ENCODE measurements at places on chromosomes 5 and 9.

- no peak for DNase-seq
Observed at GRCh38 chr9:14273696-14274121, 40.2 kb downstream of the NFIB start.

GRCh38 chr5:126847826-126848251 lies 70.9 kb downstream of the LMNB1 start:
- no peak for DNase-seq

DNA sequence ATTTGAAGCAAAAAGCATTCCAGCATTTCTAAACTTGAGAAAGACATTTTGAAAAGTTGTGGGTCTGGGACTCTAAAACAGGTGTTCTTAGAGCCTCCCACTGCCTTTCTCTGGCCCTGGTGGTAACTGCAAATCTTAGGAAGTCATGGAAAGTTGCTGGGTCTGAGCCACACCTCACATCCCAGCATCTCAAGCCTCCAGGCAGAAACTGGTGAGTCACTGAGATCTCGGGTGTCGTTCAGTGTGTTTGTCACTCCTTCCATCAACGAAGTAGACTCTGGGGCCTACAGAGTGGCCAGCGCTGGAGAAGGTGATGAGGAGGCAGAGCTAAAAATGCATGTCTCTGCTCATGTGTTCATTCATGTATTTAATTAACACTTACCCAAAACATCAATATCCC lies 59.6 kb upstream of the C5orf58 start:
- peak; percentile 8 for DNase-seq

- DNase-seq, result no peak
Observed at GRCh38 chr9:129201289-129201688, 23.2 kb upstream of the IER5L start.

DNA sequence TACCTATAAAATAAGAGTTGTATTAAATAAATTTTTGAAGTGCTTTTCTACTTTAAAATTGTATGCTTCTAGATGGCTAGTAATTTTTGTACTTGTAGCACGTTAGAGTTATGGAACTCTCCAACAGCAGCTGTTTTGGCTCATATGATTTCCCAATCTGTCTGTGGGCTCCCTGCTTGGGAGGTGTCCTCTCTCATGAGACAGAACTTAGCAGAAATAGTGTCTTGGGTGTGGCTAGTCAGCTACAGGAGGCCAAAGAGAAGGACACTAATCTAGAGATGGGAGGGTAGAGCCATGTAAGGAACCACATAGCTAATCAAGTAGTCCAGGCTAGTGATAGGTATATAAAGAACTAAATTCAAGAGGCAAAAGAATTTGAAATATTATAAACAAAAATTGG lies 78.4 kb upstream of the DAB2 start:
- DNase-seq, result no peak

- DNase-seq, result no peak
Observed at GRCh38 chr5:17440766-17441165, 57.3 kb upstream of the TAF11L2 start.

GRCh38 chr9:84839541-84839940 lies 170.0 kb downstream of the NTRK2 start:
- peak; percentile 20 for DNase-seq

DNA sequence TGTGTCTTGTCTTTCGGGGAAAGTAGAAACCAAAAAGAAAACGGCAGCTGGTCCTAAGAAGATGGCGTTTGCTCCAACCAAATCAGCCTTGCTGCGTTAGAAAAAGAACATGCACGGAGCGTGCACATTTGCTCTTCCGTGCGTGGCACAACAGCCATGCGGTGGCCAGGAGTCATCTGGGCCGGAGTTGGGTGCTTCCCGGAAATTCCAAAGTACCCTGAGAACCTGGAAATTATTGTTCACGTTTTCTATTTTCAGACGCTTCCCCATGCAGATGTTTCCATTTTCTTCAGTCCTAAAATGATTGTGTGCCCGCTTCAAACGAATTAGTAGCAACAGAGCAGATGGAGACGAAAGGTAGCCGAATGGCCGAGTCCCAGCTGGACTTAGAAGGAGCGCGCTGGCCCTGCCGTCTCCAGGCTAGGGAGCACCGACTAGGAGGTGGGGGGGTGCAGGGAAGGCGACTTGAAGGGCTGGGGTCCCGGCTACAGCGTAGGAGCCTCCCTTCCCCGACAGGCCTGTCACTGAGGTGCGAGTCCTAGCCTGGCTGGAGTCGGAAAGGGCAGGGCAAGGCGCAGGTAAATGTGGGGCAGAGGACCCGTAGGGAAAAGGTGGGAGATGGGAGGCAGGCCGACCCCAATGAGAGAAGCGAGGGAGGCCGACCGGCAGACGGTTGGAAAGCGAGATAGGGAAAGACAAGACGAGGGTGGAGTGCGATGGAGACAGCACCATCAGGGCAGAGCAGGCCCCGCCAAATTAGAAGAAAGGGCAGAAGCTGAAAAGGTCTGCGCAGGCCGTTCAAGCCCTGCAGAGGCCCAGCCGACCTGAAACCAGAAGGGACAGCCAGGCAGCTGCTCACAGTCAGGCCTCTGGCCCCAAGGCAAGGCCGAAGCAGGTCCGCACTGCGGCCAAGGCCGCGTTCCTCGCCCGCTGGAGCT lies 1.4 kb downstream of the BARX1 start:
- no peak for DNase-seq

DNA sequence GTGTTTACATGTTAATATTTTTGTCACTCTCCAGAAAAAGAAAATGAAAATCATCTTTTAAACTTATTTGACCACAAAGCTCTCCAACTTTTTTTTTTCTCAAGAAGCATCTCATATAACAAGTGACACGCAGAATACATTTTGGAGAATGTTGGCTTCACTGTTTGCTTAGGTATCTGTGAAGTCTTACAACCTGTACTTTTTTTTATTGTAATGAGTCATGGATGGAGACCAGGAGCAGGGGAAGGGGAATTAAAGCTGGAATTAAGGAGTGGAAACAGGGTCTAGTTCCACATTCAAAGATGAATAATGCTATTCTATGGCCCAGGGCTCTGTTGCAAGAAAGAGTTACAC lies 211.9 kb downstream of the MAN2A1 start:
- DNase-seq, result no peak

GRCh38 chr9:118059484-118060278 lies 355.5 kb downstream of the TLR4 start:
- peak; percentile 18 for DNase-seq

DNA sequence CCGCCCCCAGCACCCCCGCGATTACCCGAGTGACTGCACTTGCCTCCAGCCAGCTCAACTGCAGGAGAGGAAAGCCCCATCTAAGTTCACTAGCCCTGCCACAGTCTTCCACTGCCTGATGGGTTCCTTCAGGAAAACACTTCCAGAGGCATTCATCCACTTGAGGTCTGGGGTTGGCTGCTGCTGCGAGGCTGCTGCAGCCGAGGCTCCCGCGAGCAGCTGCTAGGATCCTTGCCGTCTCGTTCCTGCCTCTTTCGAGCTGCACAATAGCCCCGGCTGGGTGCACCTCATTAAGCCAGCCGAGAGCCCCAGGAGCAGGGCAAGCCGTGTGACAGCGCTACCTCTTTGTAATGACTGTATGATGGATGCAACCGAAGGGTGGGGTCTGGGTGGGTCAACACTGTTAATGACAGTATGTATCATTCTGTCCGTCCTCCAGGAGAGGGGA lies 24.2 kb upstream of the ELAVL2 start:
- no peak for DNase-seq

DNA sequence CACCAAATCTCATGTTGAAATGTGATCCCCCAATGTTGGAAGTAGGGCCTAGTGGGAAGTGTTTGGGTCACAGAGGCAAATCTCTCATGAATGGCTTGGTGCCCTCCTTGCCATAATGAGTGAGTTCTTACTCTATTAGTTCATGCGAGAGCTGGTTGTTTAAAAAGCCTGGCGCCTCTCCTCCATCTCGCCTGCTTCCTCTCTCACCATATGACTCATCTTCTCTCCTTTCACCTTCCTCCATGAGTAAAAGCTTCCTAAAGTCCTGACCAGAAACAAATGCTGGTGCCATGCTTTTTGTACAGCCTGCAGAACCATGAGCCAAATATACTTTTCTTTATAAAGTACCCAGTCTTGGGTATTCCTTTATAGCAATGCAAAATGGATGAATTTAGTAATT lies 20.9 kb upstream of the ARHGAP26 start:
- no peak for DNase-seq

GRCh38 chr9:5586391-5586802 lies 42.5 kb upstream of the RIC1 start:
- DNase-seq, result no peak

GRCh38 chr5:1763548-1763911 lies 36.1 kb downstream of the MRPL36 start:
- DNase-seq, result peak; percentile 58

DNA sequence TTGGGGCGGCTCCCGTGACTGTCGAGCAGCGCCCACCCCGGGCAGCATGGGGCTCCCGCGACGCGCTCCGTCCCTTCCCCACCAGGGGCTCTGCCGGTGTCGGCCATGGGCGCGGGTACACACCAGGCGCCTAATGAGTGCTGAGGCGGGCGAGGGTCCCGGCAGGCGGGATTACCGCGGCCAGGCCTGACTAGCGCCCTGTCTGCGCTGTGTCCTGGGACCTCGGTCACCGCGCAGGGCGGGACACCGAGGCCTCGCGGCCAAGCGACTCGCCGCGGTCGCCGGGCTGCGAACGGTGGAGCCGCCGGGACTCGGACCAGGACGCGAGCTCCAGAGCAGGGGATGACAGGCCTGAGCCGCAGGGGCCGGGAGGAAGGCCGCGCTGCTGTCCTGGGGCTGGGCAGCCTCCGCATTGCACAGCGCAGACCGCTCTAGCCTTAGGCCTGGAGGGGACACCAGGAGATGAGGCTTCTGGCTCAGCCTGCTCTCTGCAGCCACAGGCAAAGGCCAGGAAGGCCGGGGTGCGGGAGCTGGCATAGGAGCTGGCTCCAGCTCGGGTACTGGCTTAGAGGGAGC lies 14.1 kb downstream of the LCN10 start:
- DNase-seq, result peak; percentile 24

GRCh38 chr9:133853331-133853730 lies 115.2 kb upstream of the SARDH start:
- no peak for DNase-seq

GRCh38 chr5:135194573-135195269 lies 160.7 kb upstream of the PITX1 start:
- no peak for DNase-seq

- no peak for DNase-seq
Observed at GRCh38 chr5:143561219-143561618, 157.7 kb upstream of the NR3C1 start.

- no peak for DNase-seq
Observed at GRCh38 chr9:121671612-121672155, 20.2 kb downstream of the DAB2IP start.

DNA sequence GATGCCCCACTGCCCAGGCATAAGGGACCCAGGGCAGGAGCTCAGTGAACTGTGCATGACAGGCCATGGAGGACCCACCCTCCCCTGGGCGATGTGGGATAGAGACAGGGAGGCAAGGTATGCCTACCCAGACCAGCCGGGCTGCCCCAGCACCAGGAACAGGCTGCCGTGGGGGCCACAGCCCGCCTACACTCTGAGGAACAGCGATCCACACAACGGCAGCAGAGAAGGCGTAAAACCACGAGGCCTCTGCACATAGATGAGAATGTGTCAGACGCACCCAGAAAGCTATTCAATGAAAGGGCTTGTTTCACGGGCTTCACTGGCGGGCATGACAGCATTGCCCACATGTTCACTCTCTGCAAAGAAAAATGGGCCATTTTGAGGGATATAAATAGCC lies 49.5 kb downstream of the SEMA4D start:
- DNase-seq, result peak; percentile 94

- DNase-seq, result no peak
Observed at GRCh38 chr5:169149317-169149716, 151.6 kb downstream of the SLIT3 start.

GRCh38 chr5:143771189-143771588 lies 40.8 kb upstream of the HMHB1 start:
- DNase-seq, result no peak

DNA sequence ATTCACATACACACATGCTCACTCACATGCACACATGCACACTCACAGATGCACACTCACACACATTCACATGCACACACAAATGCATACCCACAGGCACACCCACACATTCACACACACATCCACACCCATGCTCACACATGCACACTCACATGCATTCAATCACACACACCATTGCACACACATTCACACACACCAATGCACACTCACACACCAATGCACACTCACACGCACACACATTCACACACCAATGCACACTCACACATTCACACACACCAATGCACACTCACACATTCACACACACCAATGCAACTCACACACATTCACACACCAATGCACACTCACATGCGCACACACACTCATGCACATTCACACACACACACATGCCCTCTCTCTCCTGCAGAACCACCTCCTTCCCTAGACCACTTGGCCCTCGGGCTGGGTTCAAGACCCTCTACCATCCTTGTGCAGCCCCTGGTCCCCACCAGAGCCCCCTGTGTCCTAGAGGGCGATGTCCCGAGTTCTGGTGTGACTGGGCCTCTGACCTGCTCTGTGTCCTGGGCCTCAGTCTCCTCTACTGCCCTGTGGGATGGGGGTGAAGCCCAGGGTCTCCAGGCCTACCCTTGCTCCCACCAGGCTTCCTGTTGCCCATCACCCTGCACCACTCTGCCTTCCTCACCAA lies 139.0 kb downstream of the OLFM1 start:
- DNase-seq, result no peak

DNA sequence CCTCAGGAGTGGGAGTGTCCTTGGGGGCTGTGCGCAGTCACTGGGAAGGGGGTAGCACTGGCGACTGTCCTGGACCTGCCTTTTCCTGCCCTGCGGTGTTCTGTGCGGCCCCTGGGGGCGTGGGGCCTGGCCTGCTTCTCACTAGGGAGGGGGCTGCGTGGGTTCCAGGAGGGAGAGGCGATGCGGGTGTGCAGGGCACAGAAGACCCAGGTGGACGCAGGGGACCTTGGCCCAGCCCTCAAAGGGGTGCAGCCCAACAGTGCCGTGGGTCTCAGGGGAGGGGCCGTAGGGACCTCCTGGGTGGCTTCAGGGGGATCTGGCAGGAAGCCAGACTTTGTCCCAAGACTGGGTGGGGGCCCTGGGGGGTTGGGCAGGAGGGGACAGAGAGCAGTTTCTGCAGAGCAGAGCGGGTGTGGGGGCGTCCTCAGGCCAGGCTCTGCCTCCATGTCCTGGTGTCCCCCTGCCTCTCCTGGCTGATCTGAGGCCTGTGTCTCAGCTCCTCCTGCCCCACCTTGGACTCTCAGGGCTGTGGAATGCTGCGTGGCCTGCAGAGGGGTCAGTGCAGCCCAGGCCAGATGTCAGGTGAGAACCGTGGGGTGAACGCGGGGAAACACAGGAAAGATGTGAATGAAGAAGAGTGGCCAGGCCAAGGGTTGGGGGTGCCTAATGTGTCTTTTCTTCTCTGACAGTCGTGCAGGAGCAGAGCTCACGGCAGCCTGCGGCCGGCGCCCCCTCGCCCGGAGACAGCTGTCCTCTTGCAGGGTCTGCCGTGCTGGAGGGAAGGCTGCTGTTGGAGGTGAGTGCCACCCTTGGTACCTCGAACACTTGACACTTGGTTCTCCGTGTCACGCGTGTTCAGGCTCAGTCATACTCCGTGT lies 54.6 kb downstream of the AHRR start:
- no peak for DNase-seq

DNA sequence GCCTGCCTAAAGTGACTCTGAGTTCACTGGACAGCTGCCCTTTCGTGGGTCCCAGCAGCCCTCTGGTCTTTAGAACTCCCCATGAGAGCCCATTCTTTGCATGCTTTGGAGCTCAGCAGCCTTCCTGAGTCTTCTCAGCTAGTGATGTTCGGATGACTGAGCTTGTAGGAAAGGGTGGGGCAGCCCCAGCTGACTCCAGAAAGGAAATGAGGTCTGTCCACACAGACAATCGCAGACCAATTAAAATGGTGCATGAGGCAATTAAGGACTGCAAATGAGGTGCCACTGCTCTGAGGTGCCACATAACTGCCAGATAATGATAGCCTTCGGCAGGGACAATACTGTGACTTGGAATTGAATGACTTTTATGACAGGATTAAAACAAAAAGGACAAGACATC lies 25.4 kb upstream of the TOMM5 start:
- no peak for DNase-seq
